ENCODE measurements at places on chromosomes 4 and X.

DNA sequence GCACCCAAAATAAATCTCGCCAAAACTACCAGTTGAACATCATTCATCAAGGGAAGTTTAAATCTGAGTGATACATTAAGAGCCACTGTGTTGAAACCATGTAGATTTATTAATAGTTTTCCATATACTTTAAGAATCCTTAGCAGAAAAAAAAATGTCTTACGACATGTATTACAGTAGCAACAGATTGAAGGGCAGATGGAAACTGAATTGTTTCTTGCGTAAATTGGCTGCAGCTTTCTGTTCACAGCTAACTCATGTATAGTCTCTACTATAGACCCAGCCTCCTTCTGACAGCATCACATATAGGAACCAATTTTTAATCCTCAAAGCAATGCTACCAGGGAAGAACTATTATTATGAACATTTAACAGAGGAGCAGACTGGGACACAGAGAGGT, 195.2 kb upstream of the PUDP start:
- no peak for DNase-seq

DNA sequence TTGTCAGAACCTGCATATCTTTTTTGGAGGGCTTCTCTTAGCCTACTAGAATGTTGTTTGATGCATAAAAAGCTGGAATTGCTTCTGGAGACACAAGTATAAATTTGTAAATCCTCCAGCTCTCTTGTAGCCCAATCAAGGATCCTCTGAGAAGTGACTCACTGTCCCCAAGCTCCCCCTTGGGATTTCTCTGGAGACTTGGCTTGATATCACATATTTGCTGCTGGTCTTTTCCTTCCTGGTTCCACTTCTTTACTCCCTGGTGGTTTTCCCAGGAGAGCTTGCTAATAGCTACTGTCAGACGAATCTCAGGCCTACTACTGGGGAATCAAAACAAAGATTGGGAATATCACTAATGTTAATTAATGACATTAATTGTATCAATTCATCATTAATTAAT, 173.1 kb downstream of the STK32B start:
- no peak for DNase-seq

DNA sequence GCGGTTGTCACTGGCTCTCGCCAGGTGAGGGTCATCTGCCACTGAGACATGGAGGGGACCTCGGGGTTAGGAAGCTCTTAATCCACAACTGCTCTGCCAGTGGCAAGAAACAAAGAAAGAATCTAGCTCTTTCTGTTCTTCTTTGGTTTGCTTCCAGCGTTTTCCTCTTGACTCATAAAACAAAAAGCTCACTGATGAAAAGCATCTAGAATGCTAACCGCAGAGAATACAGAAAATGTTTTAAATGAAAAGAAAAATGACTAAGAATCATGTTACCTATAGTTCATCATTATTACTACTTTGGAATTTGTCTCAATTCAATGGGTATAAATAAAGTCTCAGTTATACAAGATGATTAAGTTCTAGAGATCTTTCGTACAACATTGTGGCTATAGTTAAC, 274.8 kb upstream of the TENM3 start:
- no peak for DNase-seq

GRCh38 chrX:97882306-97882705, 998.6 kb downstream of the RPA4 start:
- DNase-seq = no peak

GRCh38 chr4:150009533-150009932, 68.7 kb upstream of the DCLK2 start:
- DNase-seq = no peak

DNA sequence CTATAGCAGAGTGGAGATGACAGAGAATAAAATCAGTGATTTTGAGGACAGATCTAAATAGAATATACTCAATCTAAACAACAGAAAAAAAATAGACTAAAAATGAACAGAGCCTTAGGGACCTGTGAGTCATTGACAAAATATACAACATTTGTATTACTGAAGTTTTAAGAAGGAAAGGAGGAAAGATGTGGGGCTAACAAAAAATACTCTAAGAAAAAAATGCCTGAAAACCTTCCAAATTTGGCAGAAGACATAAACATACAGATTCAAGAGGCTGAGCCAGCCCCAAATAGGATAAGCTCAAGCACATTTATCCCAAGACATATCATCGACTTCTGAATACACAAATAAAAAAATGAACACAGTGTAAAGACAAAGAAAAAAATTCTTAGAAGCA, 123.6 kb upstream of the INTU start:
- DNase-seq = no peak

- no peak for DNase-seq
These were observed 15.4 kb downstream of the NIPAL1 start for GRCh38 chr4:48031802-48032525.

DNA sequence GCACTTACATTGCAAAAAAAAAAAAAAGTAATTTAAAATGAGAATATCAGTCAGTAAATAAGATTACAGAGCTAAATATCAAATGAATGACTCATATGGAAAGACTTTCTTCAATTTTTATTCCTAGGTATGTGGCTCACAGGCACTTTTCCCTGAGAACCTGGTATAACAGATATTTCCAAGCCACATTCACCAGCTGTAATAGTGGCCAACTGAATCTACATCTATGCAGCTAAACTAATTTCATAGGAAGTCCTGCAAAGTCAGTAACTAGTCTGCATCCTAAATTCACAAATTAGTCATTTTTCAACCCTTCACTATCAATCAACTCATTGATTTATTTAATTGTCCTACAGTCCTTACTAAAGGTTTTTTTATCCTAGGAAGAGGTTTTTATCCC, 5.6 kb downstream of the PDE5A start:
- DNase-seq = no peak

- DNase-seq = no peak
These were observed 22.3 kb downstream of the CTBP1 start for GRCh38 chr4:1226598-1226997.

- no peak for DNase-seq
These were observed 56.1 kb downstream of the FAM13A start for GRCh38 chr4:89000844-89001360.
